ENCODE measurements at places on chromosomes 1 and 21.
A peak's percentile ranks its signal among the peaks of the same experiment; 100 is the strongest.

DNA sequence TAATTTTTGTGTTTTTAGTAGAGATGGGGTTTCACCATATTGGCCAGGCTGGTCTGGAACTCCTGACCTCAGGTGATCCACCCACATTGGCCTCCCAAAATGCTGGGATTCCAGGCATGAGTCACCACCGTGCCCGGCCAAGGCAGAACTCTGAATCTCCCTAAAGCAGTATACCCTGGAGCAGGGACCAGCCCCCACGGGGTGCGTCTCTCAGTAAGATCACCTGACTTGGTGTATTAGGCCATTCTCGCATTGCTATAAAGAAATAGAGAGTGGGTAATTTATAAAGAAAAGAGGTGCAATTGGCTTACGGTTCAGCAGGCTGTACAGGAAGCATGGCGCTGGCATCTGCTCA, 14.2 kb downstream of the DFFB start:
- no peak for DNase-seq

GRCh38 chr1:37033355-37034101, 787 bp downstream of the GRIK3 start:
- DNase-seq, result no peak

DNA sequence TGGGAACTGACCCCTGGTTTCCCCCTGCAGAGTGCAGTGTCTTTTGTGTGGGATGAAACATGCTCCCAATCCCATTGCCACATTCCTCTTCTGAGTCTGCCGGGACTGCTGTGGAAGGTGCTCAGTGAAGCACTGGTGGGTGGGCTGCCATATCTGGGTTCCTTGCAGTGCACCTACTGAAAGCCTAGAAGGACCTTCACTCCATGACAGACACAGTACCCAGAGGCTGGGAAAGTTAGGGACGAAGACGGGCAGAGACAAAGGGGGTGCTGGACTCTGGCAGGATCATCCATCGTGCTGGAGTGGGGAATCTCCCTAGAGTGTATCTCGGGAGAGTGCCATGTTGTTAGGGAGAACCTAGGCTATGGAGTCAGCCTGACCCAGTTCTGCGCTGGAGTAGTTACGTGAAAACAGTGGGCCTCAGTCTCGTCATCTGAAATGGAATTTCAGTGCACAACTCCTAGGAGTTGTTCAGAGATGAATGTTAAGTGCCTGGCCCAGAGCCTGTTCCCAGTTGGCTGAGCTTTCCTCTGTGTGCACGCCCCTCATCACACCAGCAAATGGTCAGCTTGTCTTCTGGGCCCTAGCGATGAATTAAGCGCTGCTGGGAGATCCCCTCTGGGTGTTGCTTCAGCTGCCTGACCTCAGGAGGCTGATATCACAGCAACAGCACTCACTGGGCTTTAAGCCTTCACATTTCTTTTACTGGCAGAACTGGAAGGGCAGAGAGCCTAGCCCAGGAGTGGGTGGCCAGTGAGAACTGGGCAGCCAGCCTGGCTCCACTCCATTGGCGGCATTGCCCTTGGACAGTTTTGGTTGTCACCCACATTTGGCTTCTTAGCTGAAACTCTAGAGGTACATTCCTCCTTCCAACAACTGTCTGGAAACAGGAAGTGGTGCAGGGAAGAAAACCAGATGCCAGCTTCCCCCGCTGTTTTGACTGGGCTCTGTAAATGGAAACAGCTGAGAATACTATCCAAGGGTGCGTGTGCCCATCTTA, 479.8 kb upstream of the VAMP3 start:
- peak; percentile 72 for DNase-seq

GRCh38 chr1:82153272-82153629, 352.5 kb downstream of the ADGRL2 start:
- no peak for DNase-seq

- DNase-seq, result no peak
Observed at GRCh38 chr1:161737625-161738024, 12.0 kb upstream of the DUSP12 start.

DNA sequence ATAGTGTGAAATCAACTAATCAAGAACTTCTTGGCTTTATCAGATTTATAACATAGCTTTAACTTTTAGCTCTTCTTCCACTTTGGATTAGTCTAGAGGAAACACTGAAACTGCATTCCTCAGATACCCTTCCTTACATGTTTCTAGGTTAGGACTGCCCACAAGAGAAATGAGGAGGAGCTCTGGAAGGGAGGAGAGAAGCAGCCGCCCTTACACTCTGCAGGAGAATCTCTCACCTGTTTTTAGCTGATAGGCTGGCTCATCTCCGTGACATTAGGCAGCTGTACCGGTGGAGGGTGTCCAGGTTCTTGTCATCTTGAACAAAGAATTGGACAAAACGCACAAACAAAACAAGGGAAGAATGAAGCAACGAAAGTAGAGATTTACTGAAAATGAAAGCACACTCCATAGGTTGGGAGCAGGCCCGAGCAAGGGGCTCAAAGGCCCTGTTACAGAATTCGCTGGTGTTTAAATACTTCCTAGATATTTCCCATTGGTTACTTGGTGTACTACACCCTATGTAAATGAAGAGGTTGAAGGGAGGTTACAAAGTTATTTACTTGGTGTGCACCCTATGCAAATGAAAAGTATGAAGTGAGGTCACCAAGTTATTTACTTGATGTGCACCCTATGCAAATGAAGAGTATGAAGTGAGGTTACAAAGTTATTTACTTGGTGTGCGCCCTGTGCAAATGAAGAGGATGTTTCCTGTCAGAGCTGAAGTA, 524.9 kb upstream of the CHRM3 start:
- no peak for DNase-seq

DNA sequence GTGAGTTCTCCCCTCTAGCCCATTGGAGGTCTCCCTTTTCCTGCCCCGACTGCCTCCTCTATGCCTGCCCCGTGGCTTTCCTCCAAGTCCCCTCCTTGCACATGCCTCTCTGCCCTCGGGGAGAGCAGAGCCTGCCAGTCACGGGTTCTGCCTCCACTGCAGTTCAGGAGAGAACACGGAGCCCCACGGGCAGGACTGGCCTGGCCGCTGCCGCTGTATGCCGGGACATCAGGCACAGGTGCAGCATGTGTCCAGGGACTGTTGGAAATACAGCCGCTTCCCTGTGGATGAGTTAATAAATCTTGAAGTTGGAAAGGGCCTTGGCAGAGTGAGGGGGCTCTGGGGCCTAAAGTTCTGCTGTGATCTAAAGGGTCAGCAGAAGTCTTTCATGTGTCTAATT, 676.6 kb downstream of the MATN1 start:
- DNase-seq, result no peak

DNA sequence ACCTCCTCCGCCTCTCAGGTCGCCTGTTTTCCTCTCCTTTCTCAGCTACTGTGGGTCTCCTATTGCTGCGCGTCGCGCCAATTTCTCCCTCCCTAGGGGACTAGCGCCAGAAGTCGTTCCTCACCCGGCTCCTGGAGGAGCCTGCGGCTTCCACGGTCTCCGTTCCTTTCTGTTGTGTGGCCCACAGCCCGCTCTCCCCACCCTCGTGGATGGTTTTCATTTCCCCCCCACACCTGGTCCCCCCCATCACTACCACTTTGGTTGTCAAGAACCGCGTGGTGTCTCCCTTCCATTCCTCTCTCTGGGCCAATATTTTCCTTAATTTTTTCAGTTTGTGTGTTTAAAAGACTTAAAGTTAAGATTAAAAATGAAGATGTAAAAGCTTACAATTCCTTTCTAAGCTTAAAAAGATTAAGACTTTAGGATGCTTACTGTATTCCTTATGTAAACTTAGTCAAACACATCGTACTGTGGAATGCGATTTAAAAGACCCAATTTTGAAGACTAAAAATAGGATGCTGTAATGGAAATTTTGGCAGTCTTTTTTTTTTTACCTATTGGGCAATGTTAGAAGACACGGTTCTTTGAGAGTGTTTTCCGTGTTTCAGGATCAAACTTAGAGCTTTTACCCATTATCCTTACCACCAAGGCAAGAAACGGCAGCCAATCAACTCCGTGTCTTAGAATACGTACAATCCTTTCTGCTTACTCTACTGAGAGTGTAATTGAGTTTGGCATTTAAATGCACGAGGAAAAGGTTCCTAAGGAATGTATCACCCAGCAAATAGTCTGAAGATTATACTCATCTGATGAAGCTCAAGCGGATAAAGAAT, 773 bp downstream of the CNST start:
- peak; percentile 78 for DNase-seq

- peak; percentile 17 for DNase-seq
Observed at GRCh38 chr1:216325946-216326345, 97.3 kb downstream of the USH2A start.

DNA sequence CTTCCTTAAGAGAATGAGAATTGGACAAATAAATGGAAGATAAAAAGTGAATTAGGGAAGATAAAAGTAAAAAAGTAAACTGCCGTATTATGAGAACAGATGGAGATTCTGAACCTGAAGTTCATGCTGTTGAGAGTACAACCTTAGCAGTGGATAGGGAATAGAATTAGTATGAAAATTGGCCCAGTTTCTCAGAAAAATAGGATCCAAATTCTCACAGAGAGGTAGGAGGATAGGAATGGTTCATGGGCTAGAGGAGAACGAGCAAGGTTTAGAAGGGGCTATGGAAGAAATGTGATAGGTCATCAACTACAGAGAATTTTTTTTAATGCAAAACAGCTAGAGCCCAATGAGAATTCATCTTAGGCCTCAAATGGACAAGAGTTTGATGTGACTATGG, 42.3 kb downstream of the COL24A1 start:
- no peak for DNase-seq

GRCh38 chr1:156860628-156861423, at the start of gene NTRK1:
Gene NTRK1 (plus strand): TSS chr1:156860865. CDS start chr1:156860935, 70 bp downstream.
- no peak for DNase-seq

DNA sequence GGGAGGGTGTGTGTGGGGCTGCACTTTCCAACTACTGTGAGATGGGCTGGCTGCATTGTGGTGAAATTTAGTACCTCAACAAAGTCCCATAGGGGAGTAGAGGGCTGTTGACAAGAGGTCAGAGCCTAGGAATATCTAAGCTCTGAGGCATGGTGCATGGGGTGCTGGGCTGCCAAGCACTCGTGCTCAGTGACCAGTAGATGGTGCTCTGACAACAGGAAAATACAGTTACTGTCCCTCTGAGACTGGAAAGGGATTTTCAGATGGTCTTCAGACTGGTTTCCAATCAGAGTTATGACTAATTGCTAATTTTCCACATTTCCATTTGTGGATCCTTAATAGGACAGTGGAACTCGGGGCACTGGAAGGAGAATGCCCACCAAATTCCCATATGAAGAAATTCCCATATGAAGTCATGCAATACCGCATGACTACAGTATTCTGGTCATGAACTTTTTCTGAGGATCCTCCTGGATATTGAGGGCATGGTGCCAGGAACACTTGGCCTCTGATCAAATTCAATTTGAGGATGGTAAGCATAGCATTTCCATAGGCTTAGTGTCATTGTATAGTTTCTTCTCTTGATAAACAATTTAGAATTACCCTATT, 4.1 kb upstream of the CACNA1E start:
- peak; percentile 59 for DNase-seq

DNA sequence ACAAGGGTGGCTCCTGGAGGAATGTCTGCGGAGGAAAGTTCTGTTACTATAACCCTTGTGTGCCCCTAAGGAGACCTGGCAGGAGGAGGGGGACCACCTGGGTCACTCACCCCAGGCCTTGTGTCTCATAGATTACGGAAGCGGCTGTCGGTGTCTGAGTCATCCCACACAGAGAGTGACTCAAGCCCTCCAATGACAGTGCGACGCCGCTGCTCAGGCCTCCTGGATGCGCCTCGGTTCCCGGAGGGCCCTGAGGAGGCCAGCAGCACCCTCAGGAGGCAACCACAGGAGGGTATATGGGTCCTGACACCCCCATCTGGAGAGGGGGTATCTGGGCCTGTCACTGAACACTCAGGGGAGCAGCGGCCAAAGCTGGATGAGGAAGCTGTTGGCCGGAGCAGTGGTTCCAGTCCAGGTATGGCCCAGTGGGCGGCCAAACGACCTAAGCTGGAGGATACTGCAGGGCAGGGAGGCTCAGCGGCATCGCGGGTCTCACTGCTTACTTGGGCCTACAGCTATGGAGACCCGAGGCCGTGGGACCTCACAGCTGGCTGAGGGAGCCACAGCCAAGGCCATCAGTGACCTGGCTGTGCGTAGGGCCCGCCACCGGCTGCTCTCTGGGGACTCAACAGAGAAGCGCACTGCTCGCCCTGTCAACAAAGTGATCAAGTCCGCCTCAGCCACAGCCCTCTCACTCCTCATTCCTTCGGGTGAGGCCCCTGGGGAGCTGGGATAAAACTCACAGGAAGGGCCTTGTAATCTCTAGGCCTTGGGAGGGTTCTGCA, 101.4 kb downstream of the PIK3R3 start:
- no peak for DNase-seq

GRCh38 chr1:239354231-239354630, 32.1 kb upstream of the CHRM3 start:
- DNase-seq, result no peak

- DNase-seq, result peak; percentile 7
Observed at GRCh38 chr1:194816859-194817258, 1630.4 kb upstream of the B3GALT2 start.

DNA sequence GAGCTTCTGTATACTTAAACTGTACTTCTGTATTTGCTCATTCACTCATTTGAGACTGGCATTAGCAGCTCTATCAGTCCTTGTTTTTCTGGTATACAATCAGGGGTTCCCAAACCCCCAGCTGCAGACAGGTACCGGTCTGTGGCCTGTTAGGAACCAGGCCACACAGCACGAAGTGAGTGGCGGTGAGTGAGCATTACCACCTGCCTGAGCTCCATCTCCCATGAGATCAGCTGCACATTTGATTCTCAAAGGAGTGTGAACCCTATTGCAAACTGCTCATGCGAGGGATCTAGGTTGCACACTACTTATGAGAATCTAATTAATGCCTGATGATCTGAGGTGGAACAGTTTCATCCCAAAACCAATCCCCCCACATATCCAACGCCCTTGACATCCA, 18.2 kb upstream of the NUF2 start:
- no peak for DNase-seq

- no peak for DNase-seq
Observed at GRCh38 chr1:24463776-24464735, 38.6 kb upstream of the RCAN3 start.

DNA sequence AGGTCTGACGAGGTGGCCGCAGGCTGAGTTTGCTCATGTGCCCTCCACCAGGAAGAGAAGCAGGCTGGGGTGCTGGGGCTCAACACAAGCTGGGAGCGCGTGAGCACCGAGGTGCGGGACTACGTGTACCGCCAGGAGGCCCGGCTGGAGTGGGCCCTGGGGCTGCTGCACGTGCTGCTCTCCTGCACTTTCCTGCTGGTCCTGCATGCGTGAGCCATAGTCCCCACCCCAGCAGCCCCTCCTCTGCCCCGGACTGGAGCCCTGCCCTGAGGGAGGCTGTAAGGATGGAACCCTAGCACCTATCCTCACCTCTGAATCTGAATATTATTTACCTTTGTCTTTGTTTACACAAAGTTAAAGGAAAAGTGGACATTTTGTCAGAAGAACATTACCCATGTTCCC, 7.8 kb upstream of the ADAM15 start:
- DNase-seq, result no peak

- no peak for DNase-seq
Observed at GRCh38 chr1:8193840-8194406, 124.0 kb upstream of the SLC45A1 start.
